ENCODE measurements at places on chromosomes 6 and 20. TPM values are rescaled to one million over a fixed set of nuclear protein-coding genes. Genes with fewer than 3 reads are reported as not detected.

Gene E2F1
- 23.7 TPM for total RNA-seq

- no peak for DNase-seq
These were observed 16.7 kb upstream of the SNX14 start for GRCh38 chr6:85610182-85610895.

- DNase-seq = no peak
These were observed 68.6 kb downstream of the TENT5A start for GRCh38 chr6:81683912-81684311.

Gene SOBP
- total RNA-seq = 7.4 TPM

- DNase-seq = no peak
These were observed 315.4 kb downstream of the SAMD5 start for GRCh38 chr6:147823936-147824335.

DNA sequence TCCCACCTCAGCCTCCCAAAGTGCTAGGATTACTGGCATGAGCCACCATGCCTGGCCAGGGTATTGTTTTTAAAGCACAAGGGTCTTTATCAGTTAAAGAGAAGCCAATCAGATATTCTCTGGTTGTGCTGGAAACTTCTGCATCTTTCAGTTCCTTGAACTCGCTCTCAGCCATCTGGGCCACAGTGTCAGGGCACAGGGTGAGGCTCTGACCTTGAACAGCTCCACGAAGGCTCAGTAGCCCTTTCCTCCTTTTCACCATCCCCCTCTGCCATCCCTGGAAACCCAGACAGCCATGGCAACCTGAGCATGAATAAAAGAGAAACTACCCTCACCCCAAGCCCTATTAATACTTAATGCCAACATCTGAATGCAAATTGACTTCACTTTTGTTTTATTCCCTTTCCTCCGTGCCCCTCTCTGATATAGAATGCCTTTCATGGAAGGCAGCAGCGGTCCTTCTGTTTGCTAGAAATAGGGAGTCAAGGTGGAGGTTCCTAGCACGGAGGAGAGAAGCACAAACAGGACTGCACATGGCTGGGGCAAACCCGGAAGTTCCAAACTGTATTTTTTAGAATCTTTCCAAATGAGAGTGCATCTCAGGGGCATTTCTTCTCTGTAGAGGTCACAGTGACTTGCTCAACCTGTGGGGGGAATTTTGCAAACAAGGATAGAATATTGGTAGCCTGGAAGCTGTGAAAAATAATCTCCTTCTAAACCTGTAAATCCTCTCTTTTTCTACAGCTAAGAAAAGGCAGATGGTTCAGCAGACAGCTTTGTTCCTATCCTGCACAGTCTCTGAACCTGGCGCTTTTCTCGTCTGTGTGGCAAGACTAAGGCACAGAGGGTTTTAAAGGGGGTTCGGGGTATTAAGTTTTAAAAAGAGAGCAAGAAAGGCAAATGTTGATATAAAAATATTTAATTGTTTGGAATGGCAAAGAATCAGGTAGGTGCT lies 176.4 kb upstream of the RREB1 start:
- no peak for DNase-seq

Gene PTK7
- 44.6 TPM for total RNA-seq

Gene SIM1
- total RNA-seq = under 0.01 TPM

All from fibroblast of the aortic adventitia (primary cell).